ENCODE measurements at places on chromosomes 7 and 10.
A peak's percentile ranks its signal among the peaks of the same experiment; 100 is the strongest.

GRCh38 chr10:66321723-66322665 is 603.8 kb upstream of the LRRTM3 start:
- peak; percentile 89 for DNase-seq

DNA sequence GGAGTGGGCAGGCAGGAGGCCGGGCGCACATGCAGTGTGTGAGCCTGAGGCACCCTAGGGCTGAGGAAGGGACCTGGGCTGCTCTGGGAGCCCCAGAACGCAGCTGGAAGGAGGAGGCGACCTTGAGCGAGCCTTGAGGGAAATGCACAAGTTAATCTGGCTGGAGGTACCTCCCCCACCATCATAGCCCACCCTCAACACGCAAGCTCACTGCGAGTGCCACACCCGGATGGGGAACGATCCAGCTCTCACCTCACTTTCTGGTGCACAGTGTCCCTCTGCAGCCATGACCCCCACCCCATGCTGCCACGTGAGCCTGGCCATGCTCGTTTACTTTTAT is 162.4 kb upstream of the PPP2R2D start:
- DNase-seq, result peak; percentile 32

DNA sequence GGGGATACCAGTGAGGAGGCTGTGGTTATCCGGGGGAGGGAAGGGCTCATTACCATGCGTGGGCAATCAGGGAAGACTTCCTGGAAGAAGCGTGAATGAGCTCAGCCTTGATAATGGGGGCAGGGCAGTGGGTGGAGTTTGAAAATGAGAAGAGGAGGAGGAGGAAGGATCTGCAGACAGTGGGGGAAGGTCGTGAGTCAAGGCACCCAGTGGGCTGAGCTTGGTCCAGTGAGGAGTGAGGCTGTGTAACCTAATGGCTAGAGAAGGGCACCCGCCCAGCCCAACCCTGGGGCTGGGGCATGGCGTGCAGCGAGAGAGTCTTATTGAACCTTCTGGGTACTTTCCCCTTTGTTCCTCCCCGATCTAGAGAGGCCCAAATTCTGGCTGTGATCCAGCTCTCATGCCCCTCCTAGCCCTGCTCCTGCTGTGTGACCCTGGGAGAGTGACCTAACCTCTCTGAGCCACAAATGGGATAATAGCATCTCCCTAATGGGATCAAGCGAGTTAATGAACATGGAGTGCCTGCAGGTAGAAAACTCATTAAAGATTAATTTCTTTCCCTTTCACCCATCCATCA is 31.5 kb downstream of the CLIP2 start:
- no peak for DNase-seq

DNA sequence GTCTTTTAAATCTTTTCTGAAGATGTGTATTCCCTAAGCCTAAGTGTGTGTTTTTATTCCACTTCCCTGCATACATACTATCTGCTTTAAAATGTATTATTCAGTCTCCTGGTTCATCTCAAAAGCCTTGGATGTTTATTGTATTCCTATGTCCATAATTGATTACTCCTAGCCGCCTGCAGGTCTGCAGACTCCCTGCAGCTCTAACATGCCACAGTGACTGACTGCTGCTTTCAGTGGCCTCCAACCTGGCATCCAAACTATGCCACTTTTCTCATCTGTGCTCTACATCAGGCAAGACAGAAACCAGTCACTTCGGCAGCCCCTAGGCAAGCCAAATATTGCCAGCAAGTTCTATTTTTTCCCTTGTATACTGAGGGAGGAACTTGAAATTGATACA is 81.7 kb downstream of the ABCA13 start:
- peak; percentile 70 for DNase-seq

DNA sequence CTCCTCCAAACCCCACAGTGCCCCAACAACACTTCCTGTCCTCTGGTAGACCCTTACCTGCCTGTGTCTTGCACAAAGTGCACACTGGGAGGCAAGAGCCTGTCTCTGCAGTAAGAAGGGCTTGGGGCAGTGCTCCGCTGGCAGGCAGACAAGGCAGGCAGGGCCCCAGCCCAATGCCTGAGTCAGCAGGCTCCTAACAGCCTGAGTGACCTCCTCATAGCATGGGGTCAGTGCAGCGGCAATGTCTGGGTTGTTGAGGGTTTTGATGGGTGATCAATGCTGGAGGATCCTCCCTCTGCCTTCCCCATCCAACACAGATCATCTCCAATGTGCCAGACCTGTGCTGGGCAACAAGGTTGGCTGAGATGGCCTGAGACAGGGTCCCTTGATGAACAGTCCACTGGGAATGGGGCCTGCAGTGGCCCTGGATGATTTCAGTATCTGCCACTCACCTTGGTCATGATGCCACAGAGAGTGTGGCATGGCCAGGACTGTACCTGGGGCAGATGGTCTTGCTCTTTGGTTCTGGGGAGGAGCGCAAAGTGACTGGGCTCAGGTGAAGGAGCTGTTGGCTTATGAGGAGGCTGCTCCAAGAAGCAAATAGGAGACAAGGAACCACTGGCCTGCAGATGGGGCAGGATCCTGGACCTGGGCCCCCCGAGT is 55.6 kb upstream of the CAMK2B start:
- peak; percentile 50 for DNase-seq

- DNase-seq, result no peak
Observed at GRCh38 chr10:97974100-97974499, 56.3 kb downstream of the CRTAC1 start.

DNA sequence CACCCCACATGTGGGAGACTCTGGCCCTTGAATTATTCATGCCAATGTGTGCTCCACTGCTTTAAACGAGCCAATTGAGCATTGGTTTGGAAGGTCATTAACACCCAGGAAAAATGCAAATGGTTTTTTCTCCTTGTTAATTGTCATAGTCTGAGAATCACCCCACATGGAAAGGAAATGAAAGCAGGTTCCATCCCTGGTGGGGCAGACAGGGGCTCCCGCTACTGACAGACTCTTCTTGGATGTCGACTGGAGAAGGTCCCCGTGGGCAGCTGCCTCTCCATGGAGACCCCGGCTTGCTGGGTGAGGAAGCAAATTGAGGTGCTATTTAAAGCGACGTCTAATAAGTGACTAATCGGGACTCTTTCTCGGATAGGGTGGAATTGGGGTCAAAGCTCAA is 32.0 kb upstream of the EN2 start:
- no peak for DNase-seq

DNA sequence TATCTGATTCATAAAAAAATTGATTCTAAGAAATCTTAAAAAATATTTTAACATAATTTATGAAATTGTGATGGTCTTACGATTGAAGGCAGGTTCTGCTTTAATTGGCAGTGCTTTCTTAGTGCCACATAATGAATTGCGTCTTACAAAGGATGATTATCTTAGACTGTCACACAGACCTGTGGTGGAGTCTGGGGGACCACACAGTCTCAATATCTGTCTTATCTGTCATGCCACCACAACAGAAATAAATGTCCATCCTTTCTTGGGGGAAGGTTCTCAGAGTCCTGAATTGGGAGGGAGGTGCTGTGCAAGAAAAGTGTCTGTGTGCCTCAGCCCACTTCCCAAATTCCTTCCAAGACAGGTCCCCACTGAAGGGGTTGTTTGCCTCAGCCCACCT is 34.0 kb downstream of the ZDHHC6 start:
- DNase-seq, result no peak

GRCh38 chr7:66946545-66946944 is 25.5 kb downstream of the TMEM248 start:
- no peak for DNase-seq

DNA sequence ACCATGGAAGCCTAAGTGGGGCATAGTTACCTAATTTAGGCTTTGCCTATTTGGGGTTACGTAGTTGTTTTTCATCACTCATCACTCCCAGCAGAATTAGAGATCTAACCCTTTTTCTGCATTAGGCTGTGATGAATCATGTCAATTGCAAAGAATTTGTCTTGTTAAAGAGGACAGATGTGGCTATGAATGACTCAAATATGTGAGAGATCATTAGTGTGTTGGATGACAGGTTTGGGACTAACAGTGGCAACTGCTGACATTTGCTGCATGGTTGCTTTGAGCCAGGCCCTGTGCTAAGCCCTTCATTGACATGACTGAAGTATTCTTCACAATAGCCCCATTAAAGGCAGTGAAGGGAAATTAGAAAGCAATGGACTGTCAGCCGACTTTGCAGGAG is 83.4 kb upstream of the BMPER start:
- DNase-seq, result no peak

- peak; percentile 64 for DNase-seq
Observed at GRCh38 chr7:115005953-115006352, 84.1 kb downstream of the MDFIC start.

GRCh38 chr10:130491011-130491692 is 355.0 kb downstream of the GLRX3 start:
- DNase-seq, result peak; percentile 74

Measured in islet precursor cell (in vitro differentiated cells).